ENCODE measurements at places on chromosomes 1 and 21. TPM values are rescaled to one million over a fixed set of nuclear protein-coding genes. Genes with fewer than 3 reads are reported as not detected.

- no peak for DNase-seq
Measured at GRCh38 chr1:219461981-219462400, 150.9 kb downstream of the ZC3H11B start.

- peak; percentile 75 for DNase-seq
Measured at GRCh38 chr1:109617291-109617801, 2.1 kb downstream of the GNAT2 start.

DNA sequence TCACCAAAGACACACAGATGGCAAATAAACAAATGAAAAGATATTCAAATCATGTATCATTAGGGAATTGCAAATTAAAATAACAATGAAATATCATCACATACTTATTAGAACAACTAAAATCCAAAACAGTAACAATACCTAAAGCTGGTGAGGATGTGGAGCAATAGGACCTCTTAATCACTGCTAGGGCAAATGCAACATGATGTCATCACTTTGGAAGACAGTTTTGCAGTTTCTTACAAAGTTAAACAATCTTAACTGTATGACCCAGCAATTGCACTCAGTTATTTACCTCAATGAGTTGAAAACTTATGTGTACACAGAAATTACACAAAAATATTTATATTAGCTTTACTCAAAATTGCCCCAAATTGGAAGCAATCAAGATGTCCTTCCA lies 47.3 kb downstream of the SELENOF start:
- DNase-seq: no peak

DNA sequence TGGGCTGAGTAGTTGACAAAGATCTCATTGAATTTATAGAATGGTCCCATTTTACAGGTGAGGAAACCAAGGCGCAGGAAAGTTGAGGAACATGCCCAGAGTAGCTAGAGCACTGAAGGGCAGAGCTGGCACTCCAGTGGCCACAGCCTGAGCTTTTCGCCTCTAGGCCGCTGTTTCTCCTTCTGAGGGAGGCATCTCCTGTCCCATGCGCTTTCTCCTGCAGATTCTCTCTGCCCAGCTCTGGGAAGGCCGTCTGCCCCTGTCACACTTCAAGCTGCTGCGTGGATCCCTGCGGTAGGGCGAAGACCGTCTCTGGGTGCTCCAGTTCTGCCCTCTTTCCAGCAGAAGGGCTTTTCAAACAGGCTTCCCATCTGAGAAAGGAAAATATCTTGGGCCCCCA lies 159.9 kb downstream of the ACTL8 start:
- DNase-seq: no peak

Gene PAFAH2
- total RNA-seq: 11.6 TPM

DNA sequence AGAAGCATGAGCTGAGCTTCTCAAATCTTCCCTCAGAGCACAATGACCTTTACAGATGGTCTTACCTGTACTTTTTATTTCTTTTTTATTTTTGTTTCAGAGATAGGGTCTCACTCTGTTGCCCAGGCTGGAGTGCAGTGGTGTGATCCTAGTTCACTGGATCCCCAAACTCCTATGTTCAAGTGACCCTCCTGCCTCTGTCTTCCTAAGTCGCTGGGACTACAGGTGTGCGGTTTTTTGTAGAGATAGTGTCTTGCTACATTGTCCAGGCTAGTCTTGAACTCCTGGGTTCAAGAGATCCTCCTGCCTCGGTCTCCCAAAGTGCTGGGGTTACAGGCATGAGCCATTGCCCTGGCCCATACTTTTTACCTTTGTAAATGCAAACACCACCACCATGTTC lies 56.0 kb upstream of the LPGAT1 start:
- DNase-seq: no peak

Gene GOLT1A
- 1.7 TPM for total RNA-seq

Gene PLA2G4A
- 2.3 TPM for total RNA-seq

Gene C1orf115
- total RNA-seq: 5.5 TPM

DNA sequence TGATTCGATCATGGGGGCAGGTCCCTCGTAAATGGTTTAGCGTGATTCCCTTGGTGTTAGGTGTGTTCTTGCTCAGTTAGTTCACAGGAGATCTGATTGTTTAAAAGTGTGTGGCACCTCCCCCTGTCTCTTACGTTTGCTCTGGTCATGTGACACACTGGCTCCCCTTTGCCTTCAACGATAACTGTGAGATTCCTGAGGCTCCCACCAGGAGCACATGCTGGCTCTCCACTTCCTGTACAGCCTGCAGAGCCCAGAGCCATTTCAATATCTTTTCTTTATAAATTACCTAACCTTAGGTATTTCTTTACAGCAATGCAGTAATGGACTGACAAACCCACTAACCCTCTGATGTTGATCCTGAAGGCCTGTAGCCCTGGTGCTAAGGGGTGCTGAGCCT lies 141.9 kb downstream of the FCRL5 start:
- no peak for DNase-seq

GRCh38 chr21:33026878-33027400 lies 1.2 kb downstream of the OLIG2 start:
- DNase-seq: no peak

Gene KIRREL1
- 275 TPM for total RNA-seq

Gene NBPF20
- total RNA-seq: 1.0 TPM

- no peak for DNase-seq
Measured at GRCh38 chr1:8154621-8155052, 128.5 kb upstream of the ERRFI1 start.

Gene FCRL2
- not detected for total RNA-seq

Gene SEMA6C
- total RNA-seq: 2.2 TPM

Gene NDUFS2
- total RNA-seq: 104 TPM

GRCh38 chr1:27000817-27001460 lies 7.4 kb downstream of the TRNP1 start:
- no peak for DNase-seq

- no peak for DNase-seq
Measured at GRCh38 chr1:9437961-9438430, 101.3 kb upstream of the SLC25A33 start.

Gene TMPRSS15
- total RNA-seq: not detected

DNA sequence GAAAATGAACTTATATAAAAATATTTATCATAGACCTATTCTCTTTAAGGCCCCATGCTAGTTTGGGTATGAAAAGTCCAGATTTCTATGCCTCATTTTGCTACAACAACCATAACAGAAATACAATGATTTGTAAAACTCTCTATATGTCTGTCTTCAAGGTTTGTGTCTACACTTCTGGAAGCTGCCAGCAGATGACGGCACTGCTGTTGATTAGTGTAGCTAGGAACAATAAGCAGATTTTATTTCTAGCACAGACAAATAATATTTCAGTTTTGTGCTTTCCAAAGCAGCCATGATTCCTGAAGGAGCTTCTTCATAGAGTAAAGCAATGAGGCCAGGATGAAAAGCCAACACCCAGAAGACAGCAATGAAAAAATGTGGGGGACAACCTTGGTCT lies 779.6 kb upstream of the ADGRL2 start:
- no peak for DNase-seq

- DNase-seq: peak; percentile 88
Measured at GRCh38 chr1:38138498-38139233, 92.1 kb upstream of the POU3F1 start.

DNA sequence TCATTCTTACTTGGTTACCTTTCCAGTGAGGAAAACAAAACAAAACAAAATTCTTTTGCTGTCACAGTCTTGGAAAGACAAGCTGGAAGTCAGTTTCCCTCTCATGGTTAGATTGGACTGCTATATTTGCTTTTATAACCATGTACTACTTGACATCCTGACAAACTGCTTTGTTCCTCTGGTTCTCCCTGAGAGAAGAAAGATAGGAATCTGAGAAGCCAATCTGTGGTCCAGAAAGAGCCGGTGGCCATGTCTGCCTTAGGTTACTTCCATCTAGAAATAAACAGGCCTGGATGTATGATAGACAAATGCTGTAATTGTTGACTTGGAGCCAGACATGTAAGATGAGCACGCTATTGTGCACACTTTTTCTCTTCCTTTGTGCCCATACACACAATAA lies 330.0 kb downstream of the BRINP3 start:
- no peak for DNase-seq

Gene MAP3K21
- 11.0 TPM for total RNA-seq

Gene RGS1
- not detected for total RNA-seq

- DNase-seq: no peak
Measured at GRCh38 chr1:23720256-23720995, 22.8 kb upstream of the ELOA start.

Gene ENAH
- 37.7 TPM for total RNA-seq

Gene RUNX3
- not detected for total RNA-seq

- no peak for DNase-seq
Measured at GRCh38 chr1:48414264-48414663, 57.7 kb downstream of the SPATA6 start.

- DNase-seq: no peak
Measured at GRCh38 chr1:248114890-248115289, 19.9 kb downstream of the OR2L13 start.

GRCh38 chr1:193416226-193417024 lies 230.0 kb upstream of the B3GALT2 start:
- no peak for DNase-seq

Gene PIGK
- total RNA-seq: 21.6 TPM

- DNase-seq: no peak
Measured at GRCh38 chr1:30099587-30100523, 623.5 kb downstream of the MATN1 start.

Gene ZNF683
- total RNA-seq: not detected

Gene LMNA
- total RNA-seq: 433 TPM

GRCh38 chr1:201828820-201829774 lies at the start of gene IPO9:
IPO9 (plus strand) TSS chr1:201829157; CDS start chr1:201829210, 53 bp downstream.
- peak; percentile 43 for DNase-seq

Gene KCNJ9
- total RNA-seq: not detected

Gene ZC3H11A
- total RNA-seq: 50.5 TPM

GRCh38 chr1:198272492-198272891 lies 115.7 kb downstream of the NEK7 start:
- no peak for DNase-seq

Gene SNX27
- total RNA-seq: 14.8 TPM

Gene ST7L
- 7.4 TPM for total RNA-seq

DNA sequence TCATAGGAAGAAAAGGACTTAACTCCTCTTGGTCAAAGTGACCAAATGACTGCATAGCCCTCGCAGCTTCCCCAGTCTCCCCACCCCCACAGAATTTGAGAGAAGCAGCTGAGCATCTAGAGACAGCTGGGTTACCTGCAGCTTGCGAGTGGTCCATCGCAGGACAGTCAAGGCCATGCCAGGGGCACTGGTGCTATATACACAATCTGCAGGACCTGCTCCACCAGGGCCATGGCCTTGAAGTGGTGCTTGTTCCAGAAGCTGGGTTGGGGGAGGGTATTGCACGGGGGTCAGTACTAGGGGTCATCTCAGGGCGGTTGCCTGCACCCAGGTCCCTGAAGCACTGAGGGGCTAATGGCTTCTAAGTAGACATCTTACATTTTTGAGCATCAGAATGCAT lies 10.4 kb downstream of the MRTO4 start:
- DNase-seq: no peak

- DNase-seq: no peak
Measured at GRCh38 chr1:43549921-43550597, 19.4 kb downstream of the PTPRF start.

DNA sequence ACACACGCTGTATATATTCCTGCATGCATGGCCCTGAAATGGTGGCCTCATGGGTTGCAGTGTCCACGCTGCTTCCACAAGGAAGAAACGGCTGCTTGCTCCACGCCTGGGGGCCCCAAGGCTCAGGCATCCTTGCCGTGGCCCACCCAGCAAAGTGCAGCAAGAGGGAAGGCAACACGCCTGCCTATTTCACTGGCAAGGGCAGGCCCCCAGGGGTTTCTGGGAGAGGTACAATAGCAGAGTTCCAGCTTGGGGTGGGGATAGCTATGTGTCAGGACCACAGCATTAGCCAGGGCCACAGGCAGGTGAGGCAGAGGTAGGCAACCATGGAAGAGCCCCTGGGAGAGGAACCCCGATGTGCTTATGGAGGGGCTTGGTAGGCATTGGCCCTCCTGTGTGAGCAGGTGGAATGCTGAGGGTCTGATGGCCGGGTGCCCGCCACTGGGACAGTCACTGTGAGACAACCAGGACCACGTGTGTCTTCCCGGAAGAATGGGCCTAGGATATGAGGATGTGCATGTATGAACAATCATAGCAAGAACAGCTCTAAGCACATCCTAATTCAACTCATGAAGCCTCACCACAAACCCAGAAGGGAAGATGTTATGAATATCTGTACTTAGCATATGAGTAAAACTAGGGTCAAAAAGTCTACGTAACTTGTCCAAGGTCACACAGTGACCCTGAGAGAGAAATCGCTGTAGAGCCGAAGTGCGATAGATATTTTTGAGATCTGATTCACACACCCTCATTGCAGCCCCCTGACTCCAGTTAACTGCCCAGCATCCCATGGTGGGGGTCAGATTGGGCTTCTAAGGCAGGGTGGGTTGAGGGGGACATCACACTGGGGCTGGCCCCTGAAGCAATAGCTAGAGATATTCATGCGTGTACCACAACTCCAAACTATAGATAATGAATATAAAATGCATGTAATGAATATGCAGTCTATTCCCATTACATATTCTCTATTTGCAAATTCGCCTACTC lies 11.8 kb downstream of the TFF2 start:
- no peak for DNase-seq

Gene LIN9
- total RNA-seq: 5.5 TPM

DNA sequence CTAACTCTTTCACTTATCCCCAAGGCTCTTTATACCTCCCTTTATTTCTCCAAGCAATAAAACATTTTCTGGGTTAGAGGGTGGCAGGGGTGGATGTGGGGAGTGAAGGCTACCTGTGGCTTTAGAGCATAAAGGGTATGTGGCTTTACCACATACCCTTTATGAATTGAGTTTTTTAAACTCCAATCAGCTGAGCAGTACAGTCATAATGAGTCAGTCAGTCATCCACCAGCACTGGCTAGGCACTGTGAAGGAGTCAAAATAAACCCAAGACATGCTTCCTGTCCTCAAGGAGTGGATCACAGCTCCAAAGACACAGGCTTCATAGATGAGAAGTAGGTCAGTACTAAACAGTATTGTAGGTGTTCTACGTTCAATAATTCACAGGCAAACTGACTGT lies 2.6 kb upstream of the TDRD10 start:
- no peak for DNase-seq
